ENCODE measurements at places on chromosomes 16 and 17.

GRCh38 chr17:79188685-79189084, 114.1 kb downstream of the ENGASE start:
- DNase-seq: no peak

DNA sequence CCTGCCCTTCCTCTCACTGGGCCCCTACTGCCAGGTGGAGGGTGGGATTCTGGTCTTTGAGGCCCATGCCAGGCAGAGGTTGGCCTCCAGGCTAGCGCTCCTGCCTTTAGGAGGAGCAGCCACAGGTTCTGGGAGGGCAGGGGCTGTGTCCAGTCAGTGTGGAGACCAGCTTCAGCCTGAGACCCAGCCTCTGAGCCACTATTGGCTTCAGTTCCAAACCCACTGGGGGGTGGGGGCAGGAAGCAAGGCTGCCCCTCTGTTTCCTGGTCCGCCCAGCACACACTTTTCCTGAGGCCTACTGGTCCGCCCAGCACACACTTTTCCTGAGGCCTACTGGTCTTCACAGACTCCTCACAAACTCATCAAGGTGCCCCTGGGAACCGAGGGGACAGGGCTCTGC, 16.4 kb downstream of the SLC5A10 start:
- no peak for DNase-seq

DNA sequence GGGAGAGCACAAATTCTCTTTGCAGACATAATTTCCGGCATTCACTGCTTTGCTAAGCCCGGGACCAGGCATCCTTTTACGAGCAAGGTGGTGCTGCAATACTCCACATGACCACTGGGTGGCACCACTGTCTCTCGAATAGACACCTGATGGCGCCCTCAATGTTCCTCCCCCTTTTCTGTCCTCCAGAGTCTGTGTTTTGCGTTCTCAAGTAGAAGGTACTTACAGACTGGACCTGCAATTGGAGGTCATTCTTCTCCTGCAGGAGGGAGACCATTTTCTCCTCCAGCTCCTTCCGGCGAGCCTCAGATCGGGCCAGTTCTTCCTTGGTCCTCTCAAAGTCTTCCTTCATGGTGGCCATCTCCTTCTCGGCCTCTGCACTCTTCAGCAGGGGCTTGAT, 45.2 kb downstream of the MYH13 start:
- peak; percentile 64 for DNase-seq

DNA sequence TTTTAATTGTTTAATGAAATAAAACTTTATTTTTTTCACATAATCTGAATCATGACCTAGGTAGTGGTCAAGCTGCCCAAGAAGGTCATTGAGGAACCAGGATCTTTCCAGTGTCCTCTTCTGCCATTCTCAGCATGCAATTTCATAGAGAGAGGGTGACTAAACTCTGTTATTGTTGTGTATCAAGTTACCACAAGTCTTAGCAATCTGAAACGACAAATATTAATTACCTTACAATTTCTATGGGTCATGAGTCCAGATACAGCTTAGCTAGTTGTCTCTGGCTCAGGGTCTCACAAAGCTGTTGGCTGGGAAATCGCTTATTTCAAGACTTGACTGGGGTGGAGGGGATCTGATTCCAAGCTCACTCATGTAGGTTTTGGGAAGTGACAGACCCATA, 37.6 kb downstream of the FTO start:
- DNase-seq: no peak

- DNase-seq: no peak
Observed at GRCh38 chr16:85917012-85917411, 18.1 kb downstream of the IRF8 start.

DNA sequence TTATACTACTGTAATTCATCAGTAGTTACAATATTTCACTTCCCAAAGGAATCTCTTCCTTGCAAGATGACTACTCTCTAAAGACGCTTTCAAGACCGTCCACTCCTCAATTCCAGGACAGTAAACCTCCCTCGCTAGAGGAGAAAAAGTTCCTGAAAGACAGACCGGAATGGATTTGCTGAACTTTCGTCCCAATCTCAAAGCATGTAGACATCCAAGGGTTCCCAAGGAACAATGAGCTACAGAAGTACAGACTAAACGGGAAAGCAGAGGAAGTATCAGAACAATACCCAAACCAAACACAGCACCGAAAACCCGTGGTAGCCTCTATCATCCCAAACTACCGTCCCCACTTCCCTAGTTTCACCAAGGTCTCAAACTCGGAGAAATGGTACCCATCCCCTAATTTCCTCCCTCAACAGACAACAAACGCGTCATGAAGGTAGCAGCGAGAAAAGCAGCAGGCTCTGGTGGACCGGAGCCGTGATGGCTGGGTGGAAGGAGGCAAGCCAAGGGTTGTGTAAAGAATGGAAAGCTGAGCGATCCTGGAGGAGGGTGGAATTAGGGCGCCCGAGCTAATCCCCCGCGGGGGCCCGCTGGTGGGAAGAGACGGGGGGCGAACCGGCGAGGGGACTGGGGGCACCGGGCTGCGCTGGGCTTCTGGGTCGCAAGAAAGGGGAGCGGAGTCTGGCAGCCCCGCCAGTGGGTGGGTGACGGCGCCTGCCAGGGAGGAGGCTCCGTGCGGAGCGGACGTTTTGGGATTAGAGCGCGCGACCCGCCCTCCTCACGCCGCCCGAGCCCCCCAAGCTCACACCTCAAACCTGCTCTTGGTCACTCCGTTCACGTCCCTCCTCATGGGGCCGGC, 647 bp downstream of the FBXL20 start:
- no peak for DNase-seq

DNA sequence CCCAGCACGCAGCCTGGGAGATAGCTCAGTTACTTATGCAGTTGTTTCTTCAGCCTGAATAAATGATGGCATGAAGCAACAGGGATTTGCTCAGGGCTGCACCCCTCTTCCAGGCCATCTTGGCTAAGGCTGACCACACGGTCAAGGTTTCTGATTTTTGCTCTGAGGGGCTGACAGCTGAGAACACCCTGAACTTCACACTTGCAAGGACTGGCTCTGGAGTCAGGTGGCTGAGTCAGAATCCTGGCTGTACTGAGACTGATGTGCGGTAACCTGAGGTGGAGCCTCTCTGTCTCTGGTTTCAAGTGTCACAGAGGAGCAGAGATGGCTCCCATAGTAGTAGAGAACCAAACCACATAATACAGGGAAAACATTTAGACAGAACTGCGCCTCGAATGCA, 4.8 kb downstream of the MTHFSD start:
- no peak for DNase-seq

- no peak for DNase-seq
Observed at GRCh38 chr16:88073201-88073721, 122.0 kb downstream of the BANP start.

DNA sequence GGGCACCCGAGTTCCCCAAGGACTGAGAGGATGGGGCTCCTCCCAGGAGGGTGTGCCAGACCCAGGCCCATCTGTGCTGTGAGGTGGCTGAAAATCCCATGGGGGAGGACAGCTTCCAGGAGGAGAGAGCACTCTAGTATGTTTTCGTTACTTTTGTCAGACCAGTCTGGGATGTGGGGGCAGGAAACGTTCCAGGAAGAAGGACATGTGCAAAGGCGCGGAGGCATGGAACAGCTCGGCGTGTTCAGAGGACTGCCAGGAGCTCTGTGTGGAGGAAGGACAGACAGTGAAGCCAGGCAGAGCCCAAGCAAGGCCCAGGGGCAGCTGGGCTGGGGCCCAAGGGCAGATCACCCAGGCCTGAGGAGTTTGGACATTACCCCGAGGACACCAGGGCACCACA, 7.0 kb downstream of the CA4 start:
- DNase-seq: no peak

All from Panc1 (cell line).